ENCODE measurements at places on chromosomes 6 and 20.

DNA sequence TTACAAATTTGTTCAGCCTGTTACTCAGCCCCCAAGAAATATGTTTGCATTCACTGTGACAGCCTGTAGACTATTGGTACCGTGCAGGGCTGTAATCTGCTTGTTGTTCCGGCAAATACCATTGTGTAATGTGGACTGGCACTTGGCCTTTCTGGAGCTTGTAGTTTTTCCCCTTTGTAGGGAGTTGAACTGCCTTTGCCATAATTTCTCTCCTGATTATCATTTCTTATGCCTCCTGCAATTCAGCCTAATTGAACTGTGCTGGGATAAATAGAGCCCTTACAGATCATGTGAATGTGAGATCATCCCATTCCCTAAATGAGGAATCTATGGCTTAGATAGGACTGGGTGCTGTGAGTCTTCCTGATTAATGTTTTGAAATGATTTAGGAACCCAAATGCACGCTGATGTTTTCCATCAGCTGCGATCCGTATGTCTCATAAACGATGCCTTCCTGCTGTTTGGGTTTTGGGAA is 185.1 kb downstream of the JARID2 start:
- DNase-seq, result no peak

GRCh38 chr6:126261792-126262421 is 78.0 kb upstream of the CENPW start:
- no peak for DNase-seq

GRCh38 chr6:87907521-87907920 is 140.1 kb upstream of the SPACA1 start:
- DNase-seq, result no peak

DNA sequence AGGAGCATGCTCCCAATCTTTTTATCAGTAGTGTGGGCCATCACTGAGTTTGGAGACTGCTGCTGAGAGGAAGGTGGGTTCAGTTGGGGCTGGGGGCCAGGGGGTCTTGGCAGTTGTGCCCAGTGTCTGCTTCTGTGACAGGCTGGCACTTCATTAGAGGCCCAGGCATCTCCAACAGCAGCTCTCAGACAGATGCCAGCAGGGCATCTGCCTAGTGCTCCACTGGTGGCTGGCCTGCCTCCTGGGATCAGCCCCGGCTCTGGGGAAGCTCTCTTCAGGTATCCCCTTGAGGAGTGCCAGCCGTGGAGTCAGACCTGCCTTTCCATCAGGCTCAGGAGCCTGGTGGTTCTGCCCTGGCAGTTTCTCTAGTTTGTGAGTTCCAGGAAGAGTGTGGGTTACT is 77.3 kb downstream of the DTD1 start:
- DNase-seq, result no peak

- DNase-seq, result no peak
These were observed 18.7 kb upstream of the YWHAB start for GRCh38 chr20:44866703-44867335.

GRCh38 chr20:52652271-52652670 is 319.9 kb upstream of the TSHZ2 start:
- no peak for DNase-seq

GRCh38 chr6:56567501-56567900 is 75.2 kb downstream of the DST start:
- DNase-seq, result no peak

DNA sequence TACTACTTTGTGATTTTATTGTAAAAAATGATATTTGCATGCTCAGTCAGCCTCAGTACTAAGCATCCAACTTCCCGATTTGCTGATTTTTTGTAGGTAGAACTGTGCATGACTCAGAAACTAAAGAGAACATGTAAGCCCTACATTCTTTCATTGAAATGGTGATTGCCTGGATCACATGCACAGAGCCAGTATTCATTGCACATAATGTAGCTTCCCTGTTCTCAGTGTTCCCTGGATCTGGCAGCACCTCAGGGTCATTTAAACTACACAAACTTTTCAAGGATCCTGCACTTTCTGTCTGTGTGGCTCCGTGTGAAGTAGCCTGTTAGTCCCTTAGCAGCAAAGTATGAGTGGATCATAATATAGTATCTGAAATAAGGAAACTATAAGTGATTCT is 422.9 kb upstream of the AGPAT4 start:
- DNase-seq, result no peak

DNA sequence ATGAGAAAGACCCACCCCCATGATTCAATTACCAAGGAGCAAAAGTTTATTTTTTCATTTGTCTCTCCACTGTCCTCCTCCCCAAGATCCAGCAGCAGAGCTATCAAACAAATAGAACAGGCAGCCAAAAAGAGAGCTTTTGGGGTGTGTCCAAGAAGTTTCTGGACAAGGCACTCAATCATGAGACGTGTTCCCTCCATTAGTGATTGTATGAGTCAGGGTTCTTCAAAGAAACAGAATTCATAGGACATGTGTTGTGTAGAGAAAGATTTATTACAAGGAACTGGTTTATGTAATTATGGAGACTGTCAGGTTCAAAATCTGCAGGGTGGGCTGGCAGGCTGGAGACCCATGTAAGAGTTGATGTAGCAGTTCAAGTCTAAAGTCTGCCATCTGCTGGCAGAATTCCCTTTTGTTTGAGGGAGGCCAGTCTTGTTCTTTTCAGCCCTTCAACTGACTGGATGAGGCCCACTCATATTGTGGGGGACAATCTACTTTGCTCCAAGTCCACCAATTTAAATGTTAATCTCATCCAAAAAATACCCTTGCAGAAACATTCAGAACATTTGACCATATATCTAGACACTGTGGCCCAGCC is 248.1 kb upstream of the OPRM1 start:
- DNase-seq, result no peak

GRCh38 chr20:58847463-58847862 is 3.2 kb downstream of the GNAS-AS1 start:
- no peak for DNase-seq

GRCh38 chr6:56890683-56891429 is 64.1 kb upstream of the BEND6 start:
- peak; percentile 20 for DNase-seq

DNA sequence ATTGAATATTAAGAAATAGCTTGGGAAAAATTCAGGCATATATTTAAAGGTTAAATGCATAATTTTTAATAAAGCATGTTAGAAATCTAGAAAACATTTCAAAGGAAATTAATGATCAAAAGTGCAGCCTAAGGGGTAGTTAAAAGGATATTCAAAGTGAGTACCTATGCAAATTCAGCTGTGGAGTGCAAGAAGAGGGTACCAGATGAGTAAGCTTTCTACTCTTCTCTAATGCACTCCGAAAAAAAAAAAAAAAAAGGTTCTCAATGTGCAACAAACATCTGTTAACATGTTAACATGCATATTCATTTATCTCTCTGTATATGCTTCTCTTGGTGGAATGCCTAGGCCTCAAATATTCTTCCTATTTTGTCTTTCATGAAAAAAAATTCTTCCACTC is 32.0 kb upstream of the KATNA1 start:
- DNase-seq, result no peak

- DNase-seq, result no peak
These were observed 100.6 kb upstream of the EMILIN3 start for GRCh38 chr20:41467220-41467619.

DNA sequence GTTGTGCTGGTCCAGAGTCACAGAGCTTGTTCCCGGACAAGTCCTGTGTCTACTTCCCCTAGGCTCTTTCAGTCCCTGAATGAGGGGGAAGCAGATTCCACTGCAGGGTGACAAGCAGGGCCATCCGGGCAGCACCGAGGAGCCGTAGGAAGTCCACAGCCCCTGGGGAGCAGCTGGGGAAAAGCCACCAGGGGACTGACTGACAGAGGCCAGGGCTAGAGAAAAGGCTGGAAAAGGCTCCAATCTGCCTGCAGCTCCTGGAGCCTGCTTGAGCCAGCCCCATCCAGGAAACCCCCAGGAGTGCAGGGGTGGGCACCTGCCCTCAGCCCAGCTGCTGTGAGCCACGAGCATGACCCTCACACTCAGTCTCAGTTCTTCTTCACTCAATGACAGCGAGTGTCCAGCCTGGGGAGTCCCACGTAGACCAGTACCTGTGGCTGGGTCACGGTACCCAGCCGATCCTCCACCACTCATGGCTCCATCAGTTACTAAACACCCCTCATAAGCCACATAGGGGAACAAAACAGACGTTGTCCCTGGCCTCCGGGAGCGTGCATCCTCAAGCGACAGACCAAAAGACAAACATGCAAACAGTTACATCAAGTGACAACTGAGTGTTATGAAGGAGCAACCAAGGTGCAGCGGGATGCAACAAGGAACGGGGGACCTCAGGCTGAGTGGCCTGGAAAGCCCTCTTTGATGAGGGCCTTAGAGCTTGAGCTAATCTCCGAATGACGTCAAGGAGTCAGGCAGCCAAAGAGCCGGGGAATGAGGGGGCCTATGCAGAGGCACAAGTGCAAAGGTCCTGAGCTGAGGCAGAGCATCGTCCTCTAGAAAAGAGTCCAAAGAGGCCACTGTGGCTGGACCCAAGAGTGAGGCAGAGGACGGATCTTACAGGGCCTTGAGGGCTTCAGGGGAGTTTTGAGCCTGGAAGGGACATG is 24.8 kb upstream of the VSTM2L start:
- DNase-seq, result no peak

- DNase-seq, result no peak
These were observed 17.4 kb downstream of the ADGRF4 start for GRCh38 chr6:47715782-47716181.

GRCh38 chr20:58567437-58567836 is 52.2 kb upstream of the APCDD1L start:
- DNase-seq, result no peak

DNA sequence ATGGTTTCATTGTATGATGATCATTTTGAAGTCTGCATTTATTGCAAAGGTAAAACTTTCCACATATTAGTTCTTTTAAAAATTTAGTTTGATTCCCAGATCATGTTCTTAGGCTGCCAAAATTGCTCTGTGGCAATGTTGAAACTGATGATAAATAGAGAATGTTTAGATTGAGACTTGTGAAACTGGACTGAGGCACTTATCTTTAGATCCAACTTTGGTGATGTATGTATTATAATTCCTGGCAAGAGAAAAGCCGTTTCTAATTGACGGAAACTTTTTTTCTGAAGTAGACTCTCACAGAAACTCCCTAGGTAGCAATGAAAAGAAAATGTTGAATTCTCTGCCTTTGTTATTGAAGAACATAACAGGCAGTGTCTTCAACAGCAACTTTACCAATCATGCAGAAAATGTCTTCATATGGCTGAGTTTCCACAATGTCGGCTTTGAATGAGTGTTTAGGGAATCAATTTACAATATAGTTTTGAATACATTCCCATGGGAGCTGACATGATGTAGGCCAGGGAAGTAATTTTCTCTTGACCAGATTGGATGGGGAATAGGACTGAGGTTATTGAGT is 456.2 kb downstream of the CD109 start:
- DNase-seq, result no peak

DNA sequence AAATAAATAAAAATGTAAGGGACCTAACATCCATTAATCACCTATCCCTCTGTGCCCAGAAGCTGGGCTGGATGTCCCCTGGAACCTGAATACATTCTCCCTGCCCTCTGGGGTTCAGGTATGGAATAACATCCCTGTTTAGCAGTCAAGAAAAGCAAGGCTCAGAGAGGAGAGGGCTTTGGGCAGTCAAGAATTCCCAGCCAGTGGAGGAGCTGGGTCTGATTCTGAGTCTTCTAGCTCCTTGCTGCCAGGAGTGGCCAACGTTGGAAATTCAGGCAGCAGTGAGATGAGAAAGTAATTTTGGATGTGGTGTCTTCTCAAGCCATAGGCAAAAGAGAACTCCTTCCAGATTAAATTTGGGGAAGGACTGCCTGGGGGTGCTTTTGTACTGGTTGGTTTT is 42.6 kb upstream of the ZNFX1 start:
- DNase-seq, result no peak

GRCh38 chr20:40393197-40394079 is 295.6 kb downstream of the MAFB start:
- no peak for DNase-seq

- no peak for DNase-seq
These were observed 3.2 kb downstream of the HMGA1 start for GRCh38 chr6:34239893-34240292.

GRCh38 chr20:37408302-37409193 is 62.6 kb downstream of the SRC start:
- no peak for DNase-seq

DNA sequence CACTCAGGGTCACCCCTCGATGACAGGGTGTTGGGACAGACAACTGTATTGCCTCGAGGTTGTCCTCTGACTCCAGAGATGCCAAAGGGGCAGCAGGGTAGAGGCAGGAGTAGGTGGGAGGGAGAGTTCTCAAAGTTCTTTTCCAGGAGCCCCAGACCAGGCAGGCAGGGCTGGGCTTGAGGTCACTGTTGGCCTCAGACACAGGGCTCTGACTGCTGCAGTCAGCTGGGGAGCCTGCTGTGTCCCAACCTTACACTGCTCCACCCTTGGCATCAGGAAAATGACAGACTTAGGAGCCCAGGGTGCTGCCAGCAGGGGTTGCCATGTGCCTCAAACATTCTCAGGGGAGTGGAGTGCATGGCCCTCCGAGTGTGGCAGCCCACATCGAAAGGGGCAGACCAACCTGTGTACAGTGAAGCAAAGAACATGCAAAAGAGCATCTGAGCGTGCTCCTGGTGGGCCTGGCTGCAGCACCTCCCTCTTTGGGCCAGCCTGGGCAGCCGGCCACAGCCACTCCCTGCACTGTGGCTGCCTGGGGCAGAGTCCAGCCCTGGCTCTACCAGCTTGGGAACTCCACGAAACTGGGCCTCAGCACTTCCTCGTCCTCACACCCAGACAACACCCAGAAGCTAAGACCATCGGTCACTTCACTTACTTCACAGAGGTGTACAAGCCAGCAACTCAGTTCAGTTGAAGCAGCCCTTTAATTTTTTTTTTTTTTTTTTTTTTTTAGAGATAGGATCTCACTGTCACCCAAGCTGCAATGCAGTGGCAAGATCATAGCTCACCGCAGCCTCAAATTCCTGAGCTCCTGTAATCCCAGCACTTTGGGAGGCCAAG is 24.0 kb downstream of the C6orf132 start:
- DNase-seq, result no peak

- DNase-seq, result no peak
These were observed 41.6 kb upstream of the FOXP4 start for GRCh38 chr6:41504466-41505121.

DNA sequence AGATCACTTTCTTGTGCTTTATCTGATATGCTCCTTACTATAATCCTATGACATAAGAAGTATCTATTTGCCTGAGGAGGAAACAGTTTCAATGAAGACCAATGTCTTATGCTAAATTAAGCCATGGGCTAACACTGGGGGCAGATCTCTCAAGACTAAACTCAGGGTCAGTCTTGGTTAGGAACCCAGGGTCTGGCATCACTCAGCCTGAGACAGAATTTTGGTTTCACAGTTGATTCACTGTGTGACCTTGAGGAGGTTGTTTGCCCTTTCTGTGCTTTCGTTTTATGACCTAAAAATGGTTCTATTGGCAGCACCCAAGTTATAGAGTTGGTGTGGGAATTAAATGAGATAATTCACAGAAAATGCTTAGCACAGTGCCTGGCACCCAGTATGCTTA is 4.9 kb upstream of the BCAS1 start:
- no peak for DNase-seq

- no peak for DNase-seq
These were observed 49.1 kb downstream of the RFPL4B start for GRCh38 chr6:112396221-112396620.

DNA sequence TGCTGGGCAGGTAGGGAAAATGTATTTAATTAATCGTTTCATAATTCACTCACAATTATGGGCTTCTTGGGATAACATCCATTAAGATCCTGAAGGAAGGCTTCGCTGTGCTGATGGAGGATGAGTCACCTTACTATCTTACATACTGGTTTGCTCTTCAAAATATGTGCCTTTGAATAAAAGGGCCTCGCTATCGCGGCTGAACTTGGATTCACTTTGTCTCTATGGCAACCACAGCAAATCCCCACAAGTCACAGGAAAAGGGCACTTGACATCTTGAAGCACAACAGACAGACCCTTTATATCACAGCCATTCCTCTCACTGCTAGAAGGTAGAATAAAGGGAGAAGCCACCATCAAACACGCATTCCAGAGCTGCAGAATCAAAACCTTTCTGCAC is 141.3 kb upstream of the MYLIP start:
- no peak for DNase-seq
